ENCODE measurements at places on chromosomes 5 and 9.
A peak's percentile ranks its signal among the peaks of the same experiment; 100 is the strongest.

DNA sequence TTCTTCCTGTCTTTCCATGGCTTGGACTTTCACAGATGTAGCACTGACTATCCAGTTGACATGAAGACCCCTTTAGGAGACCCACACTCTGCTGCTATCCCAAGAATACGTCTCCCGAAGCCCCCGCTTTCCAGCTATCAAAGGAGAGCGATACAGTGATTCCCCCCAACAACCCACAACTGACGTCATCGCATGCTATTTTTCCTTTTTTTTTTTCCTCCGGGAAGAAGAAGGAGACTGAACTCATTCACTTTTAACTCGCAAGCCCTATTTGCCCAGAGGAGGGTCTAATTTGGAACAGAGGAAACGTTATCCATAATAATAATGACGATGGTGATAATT lies 2.1 kb downstream of the PAPPA start:
- DNase-seq = no peak

- no peak for DNase-seq
These were observed 41.2 kb downstream of the EXD3 start for GRCh38 chr9:137381501-137382443.

DNA sequence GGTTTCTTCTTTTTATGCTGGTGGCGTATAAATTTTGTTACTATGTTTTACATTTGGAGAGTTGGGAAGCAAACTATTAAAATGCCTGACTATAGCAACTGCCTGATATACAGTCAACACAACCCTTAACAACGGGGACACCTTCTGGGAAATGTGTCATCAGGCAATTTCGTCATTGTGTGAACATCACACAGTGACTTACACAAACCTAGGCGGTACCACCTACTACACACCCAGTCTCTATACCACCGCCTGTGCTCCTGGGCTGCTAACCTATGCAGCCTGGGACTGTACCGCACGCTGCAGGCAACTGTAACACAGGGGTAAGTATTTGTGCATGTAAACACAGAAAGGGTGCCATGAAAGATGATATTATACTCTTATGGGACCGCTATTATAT lies 1.3 kb upstream of the CDHR2 start:
- peak; percentile 13 for DNase-seq

- DNase-seq = no peak
These were observed 93.0 kb downstream of the SUSD1 start for GRCh38 chr9:112081918-112082729.

DNA sequence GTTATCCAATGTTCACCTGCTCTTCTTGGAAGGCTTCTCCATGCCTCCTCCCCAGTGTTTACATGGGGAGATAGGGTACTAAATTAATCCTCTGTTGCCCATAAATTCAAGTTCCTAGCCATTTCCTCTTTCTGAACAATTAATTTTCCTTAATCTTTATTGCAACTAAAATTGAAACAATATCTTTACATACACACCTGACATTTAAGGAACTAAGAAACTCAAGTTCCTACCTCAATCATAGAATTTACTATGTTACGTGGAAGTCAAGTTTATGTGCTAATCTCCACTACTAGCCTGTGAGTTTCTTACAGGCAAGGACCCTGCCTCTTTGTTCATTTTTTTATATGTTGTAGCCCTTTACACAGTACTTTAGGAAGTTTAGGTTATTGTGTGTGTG lies 10.1 kb upstream of the ADRB2 start:
- DNase-seq = no peak

DNA sequence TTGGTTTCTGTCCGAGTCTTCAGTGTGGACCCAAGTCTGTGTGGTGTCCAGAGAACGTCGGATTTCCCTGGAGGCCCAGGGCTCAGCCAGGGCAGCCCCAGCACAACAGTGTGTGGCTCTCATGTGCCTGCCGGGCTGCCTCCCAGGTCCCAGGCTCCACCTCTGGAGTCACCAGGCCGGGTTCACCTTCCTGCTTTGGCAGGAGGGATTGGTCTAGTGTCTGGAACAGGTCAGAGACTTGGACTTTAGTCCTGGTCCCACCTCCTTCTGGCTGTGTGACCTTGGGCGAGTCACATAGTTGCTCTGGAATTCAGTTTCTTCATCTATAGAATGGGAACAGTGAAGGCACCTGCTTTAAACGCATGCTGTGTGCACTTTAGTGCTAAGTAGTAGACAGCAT lies 3.2 kb downstream of the DOLPP1 start:
- no peak for DNase-seq

GRCh38 chr9:108001237-108001636 lies 511.7 kb upstream of the KLF4 start:
- no peak for DNase-seq

GRCh38 chr9:104775574-104775936 lies 11.6 kb downstream of the NIPSNAP3B start:
- DNase-seq = no peak

DNA sequence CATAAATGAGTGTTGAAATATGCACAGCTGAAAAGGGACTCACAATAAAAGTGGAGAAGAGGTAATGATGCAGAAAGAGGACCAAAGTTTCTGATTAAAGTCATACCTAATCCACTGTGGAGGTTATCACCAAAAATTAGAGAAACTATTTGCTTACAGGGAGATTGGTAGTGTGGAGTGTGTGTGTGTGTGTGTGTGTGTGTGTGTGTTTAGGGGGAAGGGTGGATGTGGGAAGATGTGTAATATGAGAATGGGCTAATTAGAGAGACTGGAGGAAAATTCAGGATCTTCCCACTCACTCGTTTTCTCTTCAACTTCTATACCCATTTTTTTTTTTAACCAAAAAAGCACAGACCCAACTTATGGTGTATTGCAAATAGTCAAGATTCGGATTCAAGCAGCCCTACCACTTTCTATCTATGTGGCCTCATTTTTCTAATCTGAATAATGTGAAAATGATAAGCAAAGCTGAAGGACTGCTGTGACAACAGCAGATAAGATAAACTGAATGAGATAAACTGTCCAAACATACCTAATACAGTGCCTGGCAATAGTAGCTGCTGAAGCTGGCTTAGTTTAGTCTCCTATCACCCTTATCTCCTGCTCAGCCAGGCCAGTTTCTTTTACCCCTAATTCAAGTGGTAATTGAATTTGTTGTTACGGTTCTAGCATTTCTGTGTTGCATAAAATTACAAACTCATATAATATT lies 501.1 kb downstream of the KDM4C start:
- no peak for DNase-seq

DNA sequence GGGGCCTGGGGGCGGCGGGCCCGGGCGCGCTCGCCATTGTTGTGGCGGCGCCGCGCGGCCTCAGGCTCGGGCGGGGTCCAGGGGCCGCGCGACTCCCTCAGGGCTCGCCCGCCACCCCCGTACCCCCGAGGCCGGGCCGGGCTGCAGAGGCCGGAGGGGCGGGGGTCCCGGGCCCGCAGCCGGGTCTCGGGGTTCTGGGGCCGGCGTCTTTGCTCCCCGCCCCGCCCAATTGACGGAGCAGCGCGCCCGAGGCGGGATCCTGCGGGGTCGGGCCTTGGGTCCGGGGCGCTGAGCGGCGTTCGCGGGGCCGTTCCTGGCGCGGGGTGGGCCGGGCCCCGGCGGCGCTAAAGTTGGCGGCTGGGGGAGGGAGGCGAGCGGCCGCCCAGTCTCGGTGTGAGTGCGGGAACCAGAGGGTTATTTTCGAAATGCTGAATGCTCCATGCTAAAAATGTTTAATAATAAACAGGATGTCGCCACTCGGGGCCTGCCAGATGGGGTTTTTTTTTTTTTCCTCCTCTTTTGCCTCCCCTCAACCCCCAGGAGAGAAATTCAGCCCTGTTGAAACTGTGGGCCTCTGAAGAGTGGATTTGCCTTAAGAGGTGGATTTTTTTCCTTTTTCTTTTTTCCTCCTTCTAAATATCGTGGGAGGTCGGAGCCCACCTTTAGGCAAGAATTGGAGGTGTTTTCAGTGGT lies 724 bp downstream of the PRRC2B start:
- peak; percentile 43 for DNase-seq

Data from stimulated activated naive CD4-positive, alpha-beta T cell treated with Interleukin-2 at 50 U/mL for 16 hours (primary cell).